ENCODE measurements at places on chromosomes 13 and 19. TPM values are rescaled to one million over a fixed set of nuclear protein-coding genes. Genes with fewer than 3 reads are reported as not detected.

ZNF28 gene
- total RNA-seq, result 20.1 TPM

CTXN1 gene
- total RNA-seq, result 1.4 TPM

PCDH17 gene
- total RNA-seq, result 9.4 TPM

INSL3 gene
- not detected for total RNA-seq

FAAP24 gene
- 3.1 TPM for total RNA-seq

SLITRK5 gene
- total RNA-seq, result not detected

BST2 gene
- total RNA-seq, result 30.7 TPM

RAX2 gene
- not detected for total RNA-seq

F10 gene
- total RNA-seq, result 4.2 TPM

HSD17B14 gene
- total RNA-seq, result 2.5 TPM
